ENCODE measurements at places on chromosomes 6 and 20.

- no peak for DNase-seq
Observed at GRCh38 chr6:35319346-35320030, 21.9 kb downstream of the DEF6 start.

DNA sequence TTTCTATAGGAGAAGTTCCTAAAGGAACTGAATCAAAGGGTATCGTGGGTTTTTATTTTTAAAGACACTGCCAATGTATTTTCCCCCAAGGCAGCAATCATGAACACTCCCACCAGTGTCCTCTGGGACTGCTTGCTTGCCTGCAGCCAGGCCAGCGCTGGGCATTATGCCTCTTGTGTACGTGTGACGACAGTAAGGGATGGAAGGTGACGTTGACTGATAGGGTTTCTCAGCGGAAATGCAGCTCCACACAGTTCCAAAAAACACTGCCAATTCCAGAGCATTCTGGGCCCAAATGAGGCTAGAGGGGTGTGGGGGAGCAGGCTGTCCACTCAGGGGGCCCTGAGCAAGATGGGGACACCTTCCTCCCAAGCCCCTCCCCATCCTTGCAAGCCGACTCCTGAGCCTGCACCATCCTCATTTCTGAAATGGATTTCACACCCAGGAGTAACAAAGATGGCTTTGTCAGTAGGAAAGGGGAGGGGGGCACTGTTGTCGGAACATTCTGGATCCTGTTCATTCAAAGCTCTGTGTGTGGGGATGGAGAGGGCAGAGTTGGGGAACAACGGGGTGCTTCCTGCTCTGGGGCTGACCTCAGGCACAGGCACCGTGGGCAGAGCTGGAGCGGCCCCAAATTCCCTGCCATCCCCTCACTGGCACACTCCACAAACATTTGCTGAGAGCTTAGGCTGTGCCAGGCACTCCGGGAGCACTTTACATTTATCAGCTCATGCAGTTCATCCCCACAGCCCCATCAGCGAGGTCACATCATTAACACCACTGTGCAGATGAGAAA lies 20.0 kb downstream of the PREX1 start:
- no peak for DNase-seq

- DNase-seq, result no peak
Observed at GRCh38 chr20:51189814-51190782, 167.2 kb upstream of the KCNG1 start.

DNA sequence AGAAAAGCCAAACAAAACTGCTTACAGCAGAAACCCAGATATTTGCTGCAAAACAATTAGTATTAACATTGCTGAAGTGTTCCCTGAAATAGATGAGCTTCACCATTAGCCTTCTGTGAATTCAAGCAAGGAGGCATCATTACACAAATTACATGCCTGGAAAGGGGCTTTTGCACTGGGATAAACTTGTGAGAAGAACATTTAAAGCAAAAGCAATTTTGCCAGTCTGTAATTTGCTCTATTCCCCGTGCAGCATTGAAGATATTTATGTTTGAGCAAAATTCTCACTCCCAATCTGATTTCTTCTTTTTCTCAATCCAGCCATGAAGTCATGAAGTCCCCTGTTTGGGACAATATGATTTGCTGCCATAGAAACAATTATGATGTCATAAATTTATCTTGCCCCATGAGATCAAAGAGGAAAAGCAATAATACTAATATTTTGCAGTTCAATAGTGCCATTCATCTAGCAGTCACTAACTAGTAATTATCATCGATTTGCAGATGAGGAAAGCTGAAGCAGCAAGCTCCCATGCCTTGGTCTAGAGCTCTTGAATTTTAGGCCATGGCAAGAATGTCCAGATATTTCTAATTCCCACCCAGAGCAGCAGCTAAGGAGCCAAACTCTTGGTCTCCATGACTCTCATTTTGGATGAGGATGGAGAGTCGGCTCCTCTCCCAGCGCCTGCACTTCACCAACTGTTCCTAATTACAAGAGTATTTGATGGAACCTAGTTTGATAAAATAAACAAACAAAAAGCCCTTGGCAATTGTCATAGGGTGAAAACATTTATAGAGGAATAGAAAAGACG lies 49.5 kb upstream of the CCN6 start:
- no peak for DNase-seq

GRCh38 chr20:45072066-45072465 lies 28.9 kb downstream of the KCNS1 start:
- DNase-seq, result no peak

DNA sequence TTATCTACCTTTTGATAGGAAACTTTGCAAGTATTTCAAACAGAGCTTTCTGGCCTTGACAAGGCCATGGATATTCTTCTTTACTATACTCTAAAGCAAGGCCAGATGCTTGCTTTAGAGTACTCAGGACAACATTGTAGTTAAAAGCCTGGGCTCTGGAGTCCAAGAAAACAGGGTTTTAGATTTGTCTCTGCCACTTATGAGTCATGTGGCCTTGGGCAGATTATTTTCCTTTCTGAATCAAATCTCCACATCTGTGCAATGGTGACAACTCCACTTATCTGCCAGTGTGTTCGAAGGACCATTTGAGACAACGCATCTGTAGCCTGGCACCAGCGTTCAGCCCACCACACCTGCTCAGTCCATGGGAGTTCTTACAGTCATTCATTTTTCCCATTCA lies 265.9 kb upstream of the RIN2 start:
- no peak for DNase-seq

DNA sequence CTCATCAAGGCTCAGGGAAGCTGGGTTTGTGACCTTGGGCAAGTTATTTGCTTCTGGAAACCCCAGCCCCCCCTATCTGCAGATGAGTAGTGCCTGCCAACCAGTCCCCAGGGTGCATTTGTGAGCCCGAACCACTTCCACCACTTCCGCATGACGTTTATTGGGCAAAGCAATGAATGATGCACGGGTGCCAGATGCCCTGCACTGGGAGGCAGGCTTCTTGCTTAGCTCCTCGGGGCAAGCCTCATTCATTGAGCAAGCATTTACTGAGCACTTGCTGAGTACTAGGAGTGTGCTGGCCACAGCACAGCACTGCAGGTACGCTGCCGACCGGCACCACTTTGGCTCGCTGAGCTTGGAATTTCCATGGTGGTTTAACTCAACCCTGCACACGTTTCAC lies 60.2 kb downstream of the GNAS-AS1 start:
- no peak for DNase-seq

DNA sequence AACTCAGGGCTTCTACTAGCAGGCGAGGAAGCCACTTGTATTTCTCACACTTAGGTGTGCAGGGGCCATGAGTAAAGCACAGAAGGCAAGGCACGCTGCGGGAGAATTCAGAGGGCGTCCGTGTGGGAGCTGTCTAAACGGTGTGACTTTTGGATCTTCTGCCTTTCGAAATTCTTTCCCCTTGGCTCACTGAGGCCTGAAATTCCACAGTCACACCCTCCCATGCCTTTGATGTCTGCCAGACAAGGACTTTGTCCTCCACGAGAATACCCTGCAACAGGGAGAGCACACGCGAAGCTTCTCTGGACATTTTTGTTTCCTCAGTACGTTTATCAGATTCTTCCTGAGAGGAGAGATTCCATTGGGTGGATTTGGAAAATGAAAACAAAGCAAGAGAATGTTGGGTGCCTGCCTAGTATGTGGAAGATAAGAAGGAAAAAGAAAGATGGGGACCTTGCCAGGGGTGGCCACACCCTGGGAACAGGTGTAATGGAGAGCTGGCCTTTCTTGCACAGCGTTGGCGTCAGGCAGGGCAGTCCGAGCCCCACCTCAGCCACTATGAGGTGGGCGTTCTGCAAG lies 235.7 kb downstream of the MYLK4 start:
- no peak for DNase-seq

DNA sequence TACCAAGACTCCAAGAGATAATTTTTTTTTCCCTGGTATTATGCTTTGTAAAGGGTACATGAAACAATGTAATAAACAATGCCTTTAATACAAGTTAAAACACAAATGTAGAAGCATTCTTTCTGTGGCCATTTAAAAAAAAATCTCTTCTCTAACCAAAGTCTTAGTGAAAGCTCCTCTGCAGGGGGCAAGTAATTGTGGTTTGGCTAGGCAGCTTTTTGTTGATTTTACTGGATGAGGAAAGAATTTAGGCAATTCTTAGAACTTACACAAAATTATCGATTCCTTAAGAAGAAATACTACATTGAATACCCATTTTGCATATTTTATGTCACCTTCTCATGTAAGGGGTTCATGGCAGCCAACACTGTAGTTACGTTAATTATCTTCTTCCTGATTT lies 12.4 kb downstream of the TFB1M start:
- no peak for DNase-seq
